ENCODE measurements at places on chromosomes 16 and 17. TPM values are rescaled to one million over a fixed set of nuclear protein-coding genes. Genes with fewer than 3 reads are reported as not detected.
A peak's percentile ranks its signal among the peaks of the same experiment; 100 is the strongest.

- peak; percentile 72 for DNase-seq
- peaks cover 11% of the 10 kb centered on the region for H3K4me1 ChIP-seq
- no peak overlapping the region for H3K4me3 ChIP-seq
- peak overlapping the region; percentile 57 for H3K27ac ChIP-seq
- H3K27me3 ChIP-seq: no peaks in the 10 kb centered on the region
Measured at GRCh38 chr17:28953444-28954118, 2.3 kb upstream of the PHF12 start.

DNA sequence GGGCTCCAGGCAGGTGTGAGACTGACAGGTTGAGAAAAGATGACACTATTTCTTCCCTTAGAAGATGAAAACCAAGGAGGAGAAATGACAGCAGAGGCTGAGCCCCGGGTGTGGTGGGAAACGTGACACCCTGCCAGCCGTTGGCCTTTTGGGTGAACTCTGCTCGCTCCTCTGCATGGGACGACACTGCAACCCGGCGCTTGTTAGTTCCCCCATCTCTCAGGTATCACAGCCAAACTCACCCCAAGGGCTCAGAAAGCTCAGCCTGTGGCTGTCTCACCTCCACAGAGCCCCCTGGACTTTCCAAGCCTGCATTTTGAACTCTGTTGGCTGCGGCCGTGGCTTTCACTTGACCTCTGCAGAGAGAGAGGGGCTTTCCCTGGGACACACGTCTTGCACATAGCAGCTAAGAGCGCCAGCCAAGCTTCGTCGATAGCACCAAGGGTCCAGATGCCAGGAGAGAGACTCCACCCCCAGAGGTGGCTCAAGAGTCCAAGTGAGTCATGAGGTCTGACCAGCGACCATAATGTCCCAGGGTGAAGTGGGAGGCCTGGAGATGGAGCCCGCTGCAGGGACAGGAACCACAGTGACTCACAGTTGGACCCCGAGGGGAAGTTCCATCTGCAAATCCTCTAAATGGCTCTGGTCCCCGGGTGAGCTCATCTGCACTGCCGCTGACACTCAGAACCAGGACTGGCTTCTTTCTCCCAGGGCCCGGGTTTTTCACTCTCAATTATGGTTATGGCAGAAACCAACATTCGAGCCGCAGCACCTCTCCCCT lies 301.9 kb downstream of the SOX9 start:
- no peak overlapping the region for H3K4me3 ChIP-seq
- H3K4me1 ChIP-seq: no peaks in the 10 kb centered on the region
- no peaks in the 10 kb centered on the region for H3K27me3 ChIP-seq
- DNase-seq: peak; percentile 42

- no peaks in the 10 kb centered on the region for H3K36me3 ChIP-seq
- no peak overlapping the region for H3K27ac ChIP-seq
- DNase-seq: no peak
Measured at GRCh38 chr16:23145186-23145585, 4.1 kb downstream of the USP31 start.

GRCh38 chr17:42743595-42744282 lies 1.1 kb downstream of the EZH1 start:
- no peaks in the 10 kb centered on the region for H3K27me3 ChIP-seq
- H3K4me3 ChIP-seq: peak overlapping the region; percentile 76
- peak overlapping the region; percentile 67 for H3K27ac ChIP-seq
- peaks cover 27% of the 10 kb centered on the region for H3K4me1 ChIP-seq
- H3K36me3 ChIP-seq: peaks cover 1% of the 10 kb centered on the region
- DNase-seq: no peak

- DNase-seq: peak; percentile 97
- H3K36me3 ChIP-seq: no peaks in the 10 kb centered on the region
- peak overlapping the region; percentile 84 for H3K4me3 ChIP-seq
Measured at GRCh38 chr17:58631523-58632323, 60.1 kb downstream of the TEX14 start.

- no peak overlapping the region for H3K4me3 ChIP-seq
- H3K4me1 ChIP-seq: peaks cover 29% of the 10 kb centered on the region
- H3K27ac ChIP-seq: no peak overlapping the region
- no peaks in the 10 kb centered on the region for H3K27me3 ChIP-seq
- no peak for DNase-seq
Measured at GRCh38 chr17:80922580-80923160, 69.0 kb upstream of the CHMP6 start.

DNA sequence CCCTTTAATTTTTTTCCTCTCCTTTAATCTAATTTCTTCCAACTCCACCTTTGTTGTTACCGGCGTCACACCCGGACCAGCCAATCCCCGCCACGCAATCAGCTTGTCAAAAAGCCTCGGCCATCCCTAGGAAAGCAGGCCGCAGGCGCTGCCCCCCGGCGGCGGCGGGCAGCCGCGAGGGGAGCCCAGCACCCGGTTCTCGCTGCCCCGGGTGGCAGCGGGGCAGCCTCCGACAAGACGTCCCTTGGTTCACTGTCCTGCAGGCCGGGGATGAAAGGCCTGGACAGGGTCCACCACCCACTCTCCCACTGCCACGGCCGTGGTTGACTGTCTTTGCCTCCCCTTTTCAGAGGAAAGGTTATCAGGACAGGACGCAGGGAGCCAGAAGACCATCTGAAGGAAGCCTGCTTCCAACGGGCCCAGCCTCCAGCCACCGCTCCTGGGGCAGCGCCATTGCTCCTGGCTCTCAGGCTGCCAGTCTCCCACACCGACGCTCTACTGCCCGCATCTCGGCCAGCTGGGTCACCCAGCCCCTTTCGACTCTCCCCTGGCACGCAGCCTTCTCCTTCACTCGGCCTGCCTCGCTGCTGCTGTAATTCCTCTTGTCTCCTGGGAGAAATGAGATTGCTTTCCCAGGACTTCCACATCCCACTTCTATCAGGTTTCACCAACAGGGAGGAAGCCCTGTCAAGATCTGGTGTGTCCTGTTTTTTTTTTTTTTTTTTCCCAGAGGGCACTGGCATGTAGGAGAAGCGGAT lies 2.8 kb upstream of the UBTF start:
- H3K36me3 ChIP-seq: no peaks in the 10 kb centered on the region
- H3K27ac ChIP-seq: peak overlapping the region; percentile 9
- H3K4me1 ChIP-seq: peaks cover 15% of the 10 kb centered on the region
- peak; percentile 67 for DNase-seq
- no peaks in the 10 kb centered on the region for H3K27me3 ChIP-seq

DNA sequence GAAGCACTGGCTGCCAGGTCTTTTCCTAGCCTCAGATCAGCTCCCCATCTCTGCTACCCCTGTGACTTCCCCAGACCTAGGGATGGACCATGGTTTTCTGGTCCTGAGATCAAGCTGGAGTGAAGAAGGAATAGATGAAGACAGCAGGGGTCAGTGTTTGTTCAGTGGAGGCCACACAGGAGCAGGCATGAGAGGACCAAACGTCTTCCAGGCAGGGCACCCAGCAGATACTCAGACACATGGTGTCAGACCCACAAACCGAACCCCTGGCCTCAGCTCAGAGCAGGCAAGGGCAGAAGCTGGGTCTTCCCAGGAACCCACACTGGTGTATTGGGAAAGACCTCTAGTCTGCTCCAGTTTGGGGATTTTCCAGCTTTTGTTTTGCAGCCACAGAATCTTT lies 189.7 kb downstream of the IRX5 start:
- no peaks in the 10 kb centered on the region for H3K27me3 ChIP-seq
- DNase-seq: no peak
- H3K4me1 ChIP-seq: no peaks in the 10 kb centered on the region
- H3K36me3 ChIP-seq: no peaks in the 10 kb centered on the region
- H3K27ac ChIP-seq: no peak overlapping the region

GRCh38 chr17:44221084-44221861 lies 1.8 kb upstream of the UBTF start:
- peaks cover 25% of the 10 kb centered on the region for H3K4me1 ChIP-seq
- DNase-seq: peak; percentile 84
- peak overlapping the region; percentile 72 for H3K4me3 ChIP-seq
- H3K36me3 ChIP-seq: no peaks in the 10 kb centered on the region

DNA sequence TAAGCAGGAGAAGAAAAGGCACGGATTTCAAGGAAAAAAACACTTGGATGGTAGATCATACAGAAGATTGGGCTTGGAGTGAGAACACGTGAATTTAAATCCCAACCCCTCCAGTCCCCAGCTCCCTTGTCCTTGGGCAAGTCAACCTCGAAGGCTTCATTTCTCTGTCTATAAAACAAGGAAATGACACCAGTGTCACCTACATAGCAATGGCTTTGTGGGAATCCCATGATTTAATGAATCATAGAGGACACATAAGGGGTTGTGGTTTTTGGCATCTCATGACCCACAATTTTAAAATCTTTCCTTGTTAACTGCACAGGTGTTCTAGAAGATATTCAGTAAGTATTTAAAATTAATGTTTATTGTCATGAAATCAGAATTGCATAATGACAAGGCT lies 8.2 kb upstream of the CCL2 start:
- H3K27ac ChIP-seq: no peak overlapping the region
- no peaks in the 10 kb centered on the region for H3K36me3 ChIP-seq
- H3K4me1 ChIP-seq: peaks cover 38% of the 10 kb centered on the region
- no peak overlapping the region for H3K4me3 ChIP-seq

CEMP1 gene
- total RNA-seq: 1.2 TPM

WRAP53 gene
- 17.2 TPM for total RNA-seq

SLFN13 gene
- total RNA-seq: 30.9 TPM

HOXB13 gene
- total RNA-seq: not detected

GJD3 gene
- not detected for total RNA-seq
